ENCODE measurements at places on chromosomes 6 and 20. TPM values are rescaled to one million over a fixed set of nuclear protein-coding genes. Genes with fewer than 3 reads are reported as not detected.

CTAGE9 gene
- not detected for total RNA-seq

NNAT gene
- not detected for total RNA-seq

BMP6 gene
- 8.8 TPM for total RNA-seq

LY6G5C gene
- 0.34 TPM for total RNA-seq

All from cardiac ventricle fibroblast (primary cell).